ENCODE measurements at places on chromosomes 7 and 10.

DNA sequence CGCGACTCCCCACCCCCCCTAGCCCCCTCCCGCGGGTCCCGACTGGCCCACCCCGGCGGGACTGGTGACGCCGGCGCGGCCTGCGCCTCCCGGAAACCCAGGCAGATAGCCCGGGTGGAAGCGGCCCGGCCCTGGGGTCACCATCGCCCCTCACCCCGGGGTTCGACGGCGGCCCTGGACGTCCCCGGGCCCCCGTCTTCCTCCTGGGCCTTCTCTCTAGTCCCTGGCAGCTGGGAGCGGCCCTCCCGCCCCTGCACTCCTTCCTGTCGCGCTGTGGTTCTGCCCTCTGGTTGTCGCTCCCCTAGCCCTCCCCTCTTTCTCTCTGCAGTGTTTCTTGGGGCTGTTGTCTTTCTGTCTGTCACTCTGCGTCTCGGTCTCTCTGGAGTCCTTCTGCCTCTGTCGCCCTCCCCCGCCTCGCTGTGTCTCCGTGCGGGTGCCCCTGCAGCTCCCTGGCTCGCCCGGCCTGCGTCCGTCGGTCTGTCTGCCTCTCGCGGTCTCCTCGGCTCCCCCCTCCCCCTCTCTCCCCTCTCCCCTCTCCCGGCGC, 90.5 kb upstream of the PAX2 start:
- no peak for DNase-seq

DNA sequence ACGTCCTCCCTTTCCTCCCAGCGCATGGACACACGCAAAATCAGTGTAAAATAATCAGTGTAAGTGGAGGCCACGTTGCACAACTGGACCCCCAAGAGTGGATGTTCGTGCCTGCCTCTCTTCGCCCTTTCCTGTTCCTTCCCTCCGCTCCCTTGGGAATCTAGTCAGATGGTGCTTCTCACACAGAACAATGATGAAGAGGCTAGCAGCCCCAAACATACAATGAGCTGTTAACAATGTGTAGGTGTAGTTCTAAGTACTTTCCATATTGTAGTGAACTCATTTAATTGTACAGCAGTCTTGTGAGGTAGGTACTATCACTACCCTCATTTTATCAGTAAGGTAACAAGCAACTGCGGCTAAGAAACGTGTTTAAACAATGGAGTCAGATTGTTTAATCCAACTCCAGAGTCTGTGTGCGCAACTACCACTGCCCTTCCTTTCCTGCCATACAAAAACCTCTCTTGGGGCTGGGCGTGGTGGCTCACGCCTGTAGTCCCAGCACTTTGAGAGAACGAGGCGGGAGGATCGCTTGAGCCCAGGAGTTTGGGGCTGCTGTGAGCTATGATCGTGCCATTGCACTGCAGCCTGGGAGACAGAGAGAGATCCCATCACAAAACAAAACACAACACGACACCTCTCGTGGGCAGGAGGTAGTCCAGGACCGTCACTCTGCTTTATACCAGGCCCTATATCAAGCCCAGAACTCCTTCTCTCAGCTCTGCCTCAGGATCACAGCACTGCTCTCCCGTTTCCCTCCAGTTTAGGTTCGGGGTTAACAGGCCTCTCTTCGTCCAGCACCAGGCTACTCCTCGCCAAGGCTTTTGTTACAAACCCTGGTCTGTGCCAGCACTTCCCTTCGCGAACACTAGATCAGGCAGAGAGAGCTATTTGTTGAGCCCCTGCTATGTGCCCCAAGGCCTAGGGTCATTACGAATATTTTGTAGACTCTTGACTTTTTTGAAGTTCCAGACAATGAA, 1.1 kb downstream of the FKBP9 start:
- DNase-seq, result no peak

GRCh38 chr10:89550509-89550908, 15.1 kb upstream of the SLC16A12 start:
- DNase-seq, result no peak

- DNase-seq, result no peak
Observed at GRCh38 chr10:87961314-87961713, 97.9 kb downstream of the PTEN start.

- DNase-seq, result no peak
Observed at GRCh38 chr10:128147064-128147463, 20.8 kb upstream of the MKI67 start.

DNA sequence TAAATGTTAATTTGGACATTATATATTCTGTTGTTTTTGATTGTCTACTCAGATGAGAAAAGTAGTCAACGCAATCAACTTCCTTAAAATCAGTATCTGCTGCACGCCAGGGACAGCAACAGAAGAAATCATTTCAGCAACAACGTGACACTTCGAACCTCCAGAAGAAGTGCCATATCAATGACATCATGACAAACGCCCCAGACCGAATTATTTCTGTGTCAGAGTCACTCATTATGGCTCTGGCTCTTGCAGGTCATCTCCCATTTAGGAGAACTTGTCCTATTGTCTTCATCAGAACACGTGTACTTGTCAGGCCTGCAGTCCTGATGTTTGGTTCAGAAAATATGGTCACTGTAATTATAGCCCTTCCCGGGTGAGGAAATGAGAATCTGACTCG, 276.3 kb downstream of the ADARB2 start:
- no peak for DNase-seq

DNA sequence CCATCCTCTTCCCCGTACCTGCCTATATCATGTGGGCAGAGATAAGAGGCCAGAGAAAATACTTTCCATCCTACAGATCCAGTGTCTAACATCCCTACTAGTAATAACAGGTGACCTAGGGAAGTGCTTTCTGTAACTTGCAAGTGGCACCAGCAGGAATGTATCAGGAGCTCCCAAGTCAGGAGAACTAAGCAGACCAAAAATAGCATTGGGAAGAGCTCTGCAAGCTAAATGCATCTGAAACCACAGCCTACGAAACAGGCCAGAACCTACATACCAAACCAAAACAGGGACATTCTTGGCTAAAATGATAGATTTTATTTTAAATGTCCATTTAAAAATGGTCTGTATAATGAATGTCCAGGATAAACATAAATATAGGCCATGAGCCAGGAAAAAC, 680.8 kb downstream of the PHTF2 start:
- DNase-seq, result no peak
